Stimulated activated CD4-positive, alpha-beta T cell treated with anti-CD3 and anti-CD28 coated beads, Interleukin-12 subunit alpha, Interleukin-12 subunit beta, amount 100 ng/mL, for 24 hours (primary cell): ENCODE measurements at places on chromosomes 7 and 10.

GRCh38 chr10:72030762-72031543 is 57.4 kb downstream of the SPOCK2 start:
- no peak for DNase-seq

- DNase-seq = no peak
These were observed 145.4 kb downstream of the SNX10 start for GRCh38 chr7:26437003-26437532.

DNA sequence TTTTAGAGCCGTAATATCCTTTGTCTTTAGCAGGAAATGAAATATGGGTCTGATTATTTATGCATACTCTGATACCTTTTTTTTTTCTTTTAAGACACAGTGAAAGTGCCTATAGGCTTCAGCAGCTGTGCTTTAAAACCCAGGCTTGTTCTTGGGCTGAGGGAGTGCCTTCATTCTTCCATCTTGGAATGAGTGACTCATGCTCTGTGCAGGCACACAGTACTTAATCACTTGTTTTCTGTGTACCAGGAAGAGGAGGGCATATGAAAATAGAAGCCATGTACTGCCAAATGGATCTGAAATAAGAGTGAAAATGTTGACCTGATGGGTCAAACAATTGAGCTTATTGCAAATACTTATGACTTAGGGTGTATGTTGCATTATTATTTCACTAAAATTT is 12.0 kb downstream of the INPP5F start:
- DNase-seq = no peak

DNA sequence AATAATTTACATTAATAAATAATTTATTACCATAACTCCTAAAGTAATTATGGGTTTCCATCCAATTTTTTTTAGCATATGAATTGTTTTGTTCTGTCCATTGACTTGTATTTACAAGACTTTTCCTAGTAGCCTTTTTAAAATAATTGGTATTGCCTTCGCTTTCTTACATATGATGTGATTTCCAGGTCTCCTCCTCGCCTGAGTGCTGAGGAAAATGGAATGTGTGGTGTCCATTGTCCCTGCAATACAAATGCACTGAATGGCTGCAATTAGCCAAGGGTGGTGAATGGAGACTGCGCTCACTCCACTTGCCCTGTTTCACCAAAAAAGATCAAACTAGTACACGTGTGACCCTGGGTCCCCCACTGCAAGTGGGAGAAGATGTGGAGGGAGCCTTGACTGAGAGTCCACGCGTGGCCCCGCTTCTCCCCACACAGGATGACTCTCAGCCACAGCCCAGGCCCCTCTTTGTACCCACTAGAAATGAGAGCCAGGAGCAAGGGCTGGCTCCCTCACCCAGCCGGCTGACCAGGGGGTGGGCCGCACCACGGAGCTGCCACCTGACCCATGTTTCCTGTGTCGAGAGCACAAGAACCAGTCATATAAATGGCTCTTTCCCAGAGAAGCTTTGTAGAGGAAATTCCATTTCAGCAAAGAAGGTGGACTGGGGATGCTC is 52.6 kb downstream of the FAM53B start:
- DNase-seq = no peak

DNA sequence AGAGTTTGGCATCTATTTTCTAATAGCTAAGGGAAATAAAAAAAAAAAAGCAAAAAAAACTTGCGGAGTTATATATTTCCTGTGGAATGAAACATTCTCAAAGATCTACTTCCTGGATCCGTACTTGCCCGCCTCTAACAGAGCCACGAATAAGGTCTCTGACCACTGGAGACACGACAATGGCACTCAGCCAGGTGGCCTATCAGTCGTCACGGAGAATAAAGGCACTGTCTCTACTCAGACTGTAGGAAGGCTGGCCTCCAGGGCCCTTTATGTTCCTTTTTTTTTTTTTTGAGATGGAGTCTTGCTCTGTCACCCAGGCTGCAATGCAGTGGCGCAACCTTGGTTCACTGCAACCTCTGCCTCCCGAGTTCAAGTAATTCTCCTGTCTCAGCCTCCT is 58.7 kb downstream of the RGS10 start:
- DNase-seq = no peak

DNA sequence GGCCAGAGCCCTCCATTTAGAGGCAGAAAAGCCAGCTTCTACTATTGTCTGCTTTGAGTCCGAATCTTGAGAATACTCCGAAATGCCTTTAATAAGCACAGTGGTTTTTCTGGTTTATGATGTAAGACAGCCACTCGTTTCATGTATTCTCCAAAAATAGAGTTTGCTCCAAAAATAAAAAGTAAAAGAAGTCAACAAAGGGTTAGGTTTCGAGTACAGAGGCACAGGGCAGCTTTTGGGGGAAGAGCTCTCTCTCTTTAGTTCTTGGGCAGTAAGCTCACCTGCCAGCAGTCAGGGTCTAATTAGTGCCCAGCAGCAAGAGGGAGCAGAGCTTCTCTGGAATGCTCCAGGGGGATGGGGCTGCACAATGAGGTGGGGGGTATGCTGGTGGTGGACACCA is 20.2 kb downstream of the CREB3L2 start:
- no peak for DNase-seq

GRCh38 chr10:21292763-21293517 is 232.5 kb downstream of the SKIDA1 start:
- no peak for DNase-seq

DNA sequence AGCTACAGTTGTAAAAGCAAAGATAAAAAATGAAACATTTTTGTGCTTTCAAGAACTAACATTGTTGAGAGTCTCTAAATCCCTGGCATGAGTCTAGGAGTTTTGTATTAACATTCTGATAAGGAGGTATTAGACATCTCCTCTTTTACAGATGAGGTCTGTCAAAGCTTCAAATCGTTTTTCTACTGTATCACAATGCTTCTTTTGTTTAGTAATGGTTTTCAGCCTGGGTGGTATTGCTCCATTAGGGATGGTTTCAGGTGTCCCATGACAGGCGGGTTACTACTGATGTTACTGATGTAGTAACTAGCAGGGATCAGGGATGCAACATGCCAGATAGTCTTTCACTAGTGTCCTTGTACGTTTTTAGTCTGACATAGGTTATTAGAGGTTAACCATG is 27.4 kb downstream of the STAM start:
- DNase-seq = no peak

GRCh38 chr7:114298011-114298410 is 116.6 kb upstream of the FOXP2 start:
- no peak for DNase-seq

GRCh38 chr10:19788902-19789301 is 27.3 kb upstream of the PLXDC2 start:
- DNase-seq = no peak

DNA sequence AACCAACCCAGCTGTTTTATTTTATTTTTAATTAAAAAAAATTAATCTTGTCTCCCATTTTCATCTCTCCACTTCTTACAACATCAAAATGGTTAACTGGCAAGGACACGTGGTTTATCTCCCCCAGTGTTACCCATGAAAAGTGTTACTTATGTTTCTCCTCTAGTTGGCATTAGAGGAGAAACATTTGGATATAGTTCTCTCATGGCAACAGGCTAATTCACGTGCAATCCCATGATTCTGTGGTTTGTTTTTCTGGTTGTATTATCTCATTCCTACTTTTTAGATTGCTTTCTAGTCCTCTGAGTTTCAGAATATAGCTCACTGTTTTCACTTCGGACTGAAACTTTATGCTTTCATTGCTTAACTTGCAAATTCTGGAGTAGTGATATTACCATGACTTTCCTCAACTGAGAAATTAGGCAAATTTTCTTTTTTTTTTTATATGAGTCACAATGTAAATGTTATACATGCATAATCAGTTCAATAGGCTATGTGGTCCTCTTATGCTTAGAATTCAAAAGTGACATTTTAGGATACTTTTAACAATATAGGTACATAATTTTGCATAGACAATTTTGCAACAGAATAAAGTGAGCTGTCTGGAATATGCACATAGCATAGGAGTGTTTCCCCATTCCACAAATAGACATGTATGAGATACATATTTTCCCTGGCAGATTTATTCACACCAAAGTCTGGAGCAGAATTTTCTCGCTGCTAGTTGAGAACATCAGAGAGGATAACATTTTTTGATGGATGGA is 43.0 kb downstream of the LHFPL3 start:
- DNase-seq = no peak

- no peak for DNase-seq
These were observed 5.2 kb downstream of the GRIFIN start for GRCh38 chr7:2471022-2471329.

DNA sequence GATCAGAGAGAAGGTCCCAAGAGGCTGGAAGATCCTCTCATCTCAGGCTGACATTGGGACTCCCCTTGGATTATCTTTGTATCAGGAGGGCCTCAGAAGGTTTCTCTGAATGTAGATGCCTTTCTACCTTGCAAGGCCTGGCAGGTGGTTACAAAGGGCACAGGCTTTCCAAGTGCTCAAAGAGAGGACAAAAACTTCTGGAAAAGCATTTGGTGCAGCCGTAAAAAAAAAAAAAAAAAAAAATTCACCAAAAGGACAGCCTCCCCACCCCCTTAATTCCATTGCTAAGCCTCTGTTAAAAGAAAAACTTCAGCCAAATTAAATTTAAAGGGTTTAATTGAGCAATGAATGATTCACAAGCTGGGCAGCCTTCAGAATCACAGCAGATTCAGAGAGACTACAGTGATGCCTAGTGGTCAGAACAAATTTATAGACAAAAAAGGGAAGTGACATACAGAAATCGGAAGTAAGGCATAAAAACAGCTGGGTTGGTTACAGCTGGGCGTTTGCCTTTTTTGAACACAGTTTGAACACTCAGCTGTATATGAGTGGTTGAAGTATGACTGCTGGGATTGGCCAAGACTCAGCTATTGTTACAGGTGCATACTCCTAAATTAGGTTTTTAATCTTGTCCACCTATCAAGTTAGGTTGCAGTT is 42.5 kb upstream of the LRGUK start:
- DNase-seq = no peak

- DNase-seq = no peak
These were observed 398.6 kb upstream of the AUTS2 start for GRCh38 chr7:69199661-69200060.

DNA sequence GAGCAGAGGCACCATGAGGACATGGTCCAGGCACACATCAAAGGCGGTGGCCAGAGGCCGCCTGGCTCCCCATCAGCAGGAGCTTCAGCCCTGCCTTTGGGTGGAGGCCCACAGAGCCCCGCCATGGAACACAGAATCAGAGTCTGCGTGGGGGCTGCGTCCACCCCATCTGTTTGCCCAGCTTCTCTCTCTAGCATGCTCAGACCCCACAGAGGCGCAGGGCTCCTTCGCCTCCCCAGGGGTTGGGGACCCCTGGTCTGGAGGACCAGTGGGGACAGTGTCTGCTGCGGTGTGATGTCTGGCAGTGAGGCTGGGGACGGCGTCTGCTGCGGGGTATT is 321.9 kb downstream of the PTPRN2 start:
- DNase-seq = no peak

- no peak for DNase-seq
These were observed 1.2 kb downstream of the FERD3L start for GRCh38 chr7:19143881-19144574.

GRCh38 chr7:68043546-68043945 is 1046.9 kb downstream of the TYW1 start:
- no peak for DNase-seq
